ENCODE measurements at places on chromosomes 6 and 20. TPM values are rescaled to one million over a fixed set of nuclear protein-coding genes. Genes with fewer than 3 reads are reported as not detected.

Gene PAK1IP1
- total RNA-seq = 5.2 TPM

Gene BRD2
- total RNA-seq = 358 TPM

Gene NELFE
- total RNA-seq = 51.0 TPM

DNA sequence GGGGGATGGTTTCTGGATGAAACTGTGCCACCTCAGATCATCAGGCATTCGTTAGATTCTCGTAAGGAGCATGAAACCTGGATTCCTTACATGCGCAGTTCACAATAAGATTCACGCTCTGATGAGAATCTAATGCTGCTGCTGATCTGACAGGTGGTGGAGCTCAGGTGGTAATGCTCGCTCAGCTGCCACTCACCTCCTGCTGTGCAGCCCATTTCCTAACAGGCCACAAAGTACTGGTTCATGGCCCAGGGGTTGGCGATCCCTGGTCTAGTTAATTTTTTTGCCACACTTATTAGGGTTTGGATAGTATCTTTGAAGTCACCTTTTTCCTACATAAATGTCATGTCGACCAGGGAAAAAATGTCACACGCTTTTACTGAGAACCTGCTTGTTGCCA, 96.8 kb upstream of the MLIP start:
- no peak overlapping the region for H3K4me3 ChIP-seq
- no peak for DNase-seq
- no peaks in the 10 kb centered on the region for H3K4me1 ChIP-seq
- no peak overlapping the region for H3K27ac ChIP-seq
- no peaks in the 10 kb centered on the region for H3K36me3 ChIP-seq

GRCh38 chr6:75856902-75857301, 107.9 kb downstream of the MYO6 start:
- H3K27ac ChIP-seq = no peak overlapping the region
- no peak for DNase-seq
- no peaks in the 10 kb centered on the region for H3K4me1 ChIP-seq
- H3K4me3 ChIP-seq = no peak overlapping the region
- H3K27me3 ChIP-seq = no peaks in the 10 kb centered on the region

DNA sequence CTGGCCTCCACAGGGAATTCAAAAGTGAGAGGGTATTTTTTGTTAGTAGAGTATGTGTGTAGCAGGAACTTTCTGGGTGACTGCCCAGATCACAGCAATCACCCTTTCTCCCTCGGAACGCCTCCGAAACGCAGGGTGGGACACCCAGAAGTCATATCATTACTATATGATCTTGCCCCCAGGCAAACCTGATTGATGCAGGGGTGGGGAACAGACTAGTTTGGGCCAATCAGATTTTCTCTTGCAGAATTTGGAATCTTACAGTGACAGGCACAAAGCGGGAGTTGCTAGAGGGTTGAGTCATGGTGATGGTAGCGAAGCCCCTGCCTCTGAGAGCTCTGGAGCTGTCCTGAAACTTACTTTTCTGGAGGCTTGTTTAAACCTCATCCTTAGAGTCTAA, 16.5 kb upstream of the RPN2 start:
- no peaks in the 10 kb centered on the region for H3K4me1 ChIP-seq
- H3K36me3 ChIP-seq = no peaks in the 10 kb centered on the region
- H3K27me3 ChIP-seq = no peaks in the 10 kb centered on the region
- no peak for DNase-seq
- no peak overlapping the region for H3K4me3 ChIP-seq
- H3K27ac ChIP-seq = no peak overlapping the region

- DNase-seq = no peak
- no peaks in the 10 kb centered on the region for H3K27me3 ChIP-seq
- no peak overlapping the region for H3K27ac ChIP-seq
- no peaks in the 10 kb centered on the region for H3K36me3 ChIP-seq
- no peaks in the 10 kb centered on the region for H3K4me1 ChIP-seq
Observed at GRCh38 chr6:52132292-52132691, 44.9 kb upstream of the PKHD1 start.

All from T-cell (primary cell).